ENCODE measurements at places on chromosomes 3 and 15.

DNA sequence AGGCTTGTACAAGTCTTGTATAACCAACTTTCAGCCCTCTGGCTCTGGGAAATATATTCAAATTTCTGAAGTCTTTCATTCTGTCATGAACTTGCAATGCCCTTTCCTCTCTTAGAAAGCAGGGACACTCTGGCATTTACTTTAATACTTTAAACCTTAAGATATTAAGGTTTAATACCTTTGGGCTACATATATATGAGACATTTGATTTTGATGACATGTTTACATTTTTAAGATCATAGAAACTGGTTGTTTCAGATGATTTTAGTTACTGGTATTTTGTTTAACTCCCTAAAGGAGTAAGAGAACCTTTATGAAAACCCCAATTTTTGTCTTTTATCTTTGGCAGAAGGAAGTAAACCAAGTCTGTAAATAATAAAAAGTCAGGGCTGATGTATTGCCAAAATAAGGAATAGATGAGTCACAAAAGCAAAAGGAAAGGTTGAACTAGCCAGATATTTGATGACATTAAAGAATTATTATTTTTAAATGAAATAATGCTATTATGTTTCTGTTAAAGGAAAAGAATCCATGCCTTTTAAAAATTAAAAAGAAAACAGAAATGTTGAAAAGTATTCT, 579.0 kb upstream of the CBLB start:
- no peak for DNase-seq

- DNase-seq, result no peak
Observed at GRCh38 chr15:63407612-63408011, 26.0 kb upstream of the CA12 start.

GRCh38 chr15:62739082-62739481, 303.5 kb upstream of the TPM1 start:
- DNase-seq, result no peak

DNA sequence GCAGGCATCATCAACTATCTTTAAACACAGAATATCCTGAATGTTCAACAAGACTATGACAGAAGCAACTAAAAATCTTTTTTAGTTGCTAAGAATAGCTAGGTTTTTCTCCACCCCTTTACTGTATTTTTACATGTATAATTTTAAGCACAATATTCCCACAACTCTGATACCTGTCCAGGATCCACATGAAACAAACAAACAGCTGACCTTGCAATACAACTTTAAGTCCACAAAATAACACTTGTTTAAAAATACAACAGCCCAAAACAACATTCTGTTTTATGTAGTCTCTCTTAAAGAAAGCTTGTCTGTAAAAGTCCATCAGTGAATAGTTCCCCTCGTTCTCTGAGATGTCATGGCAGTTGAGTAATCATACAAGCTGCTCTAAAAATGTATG, 41.1 kb downstream of the IFT57 start:
- no peak for DNase-seq
